ENCODE measurements at places on chromosomes 11 and 22.

- DNase-seq: no peak
These were observed 14.0 kb upstream of the GDPD5 start for GRCh38 chr11:75539459-75540334.

GRCh38 chr11:104650234-104650633 lies 248.0 kb downstream of the CASP12 start:
- DNase-seq: no peak

GRCh38 chr11:120344302-120345004 lies 8.2 kb downstream of the ARHGEF12 start:
- peak; percentile 90 for DNase-seq

GRCh38 chr11:87662287-87662686 lies 513.0 kb downstream of the RAB38 start:
- no peak for DNase-seq

GRCh38 chr11:57283231-57283990 lies 41.3 kb downstream of the TNKS1BP1 start:
- DNase-seq: no peak

GRCh38 chr22:17243524-17243923 lies 24.3 kb upstream of the ADA2 start:
- peak; percentile 68 for DNase-seq

DNA sequence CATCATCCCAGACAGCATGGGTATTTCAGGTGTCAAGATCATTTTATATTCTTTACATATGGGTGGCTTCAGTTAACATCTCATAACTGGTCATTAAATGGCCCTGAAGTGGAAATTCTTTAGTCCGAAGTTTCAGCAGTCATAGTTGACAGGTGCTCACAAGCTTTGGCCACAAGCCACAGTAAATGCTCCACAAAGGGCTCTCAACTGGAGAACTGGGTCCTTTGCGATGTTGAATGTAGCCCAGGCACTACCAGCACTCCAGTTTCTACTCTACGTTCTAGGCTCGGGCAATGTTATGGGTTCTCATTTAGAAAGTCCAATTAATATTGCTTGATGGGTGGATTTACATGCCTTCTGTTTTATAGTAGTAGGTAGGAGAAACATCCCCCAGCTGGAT lies 206.3 kb downstream of the CWF19L2 start:
- DNase-seq: no peak

DNA sequence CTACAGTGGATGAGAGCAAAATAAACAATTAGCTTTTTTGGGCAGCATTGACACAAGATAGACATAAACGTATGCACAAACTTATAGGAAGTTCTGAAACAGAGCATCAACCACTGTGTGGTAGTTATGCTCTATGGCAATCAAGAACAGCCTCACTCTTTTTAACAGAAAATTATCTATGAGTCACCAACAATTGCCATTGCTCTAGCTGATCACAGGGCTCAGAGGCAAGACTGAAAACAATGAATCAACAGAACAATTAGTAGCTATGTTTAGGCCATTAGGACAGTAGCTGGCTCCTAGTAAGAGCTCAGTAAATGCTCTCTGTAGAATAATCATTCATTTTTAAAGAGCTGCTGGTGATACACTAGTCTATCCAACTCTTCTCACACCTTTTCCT lies 34.9 kb upstream of the PICALM start:
- DNase-seq: no peak

- DNase-seq: no peak
These were observed 65.6 kb upstream of the SPON1 start for GRCh38 chr11:13896981-13897353.

DNA sequence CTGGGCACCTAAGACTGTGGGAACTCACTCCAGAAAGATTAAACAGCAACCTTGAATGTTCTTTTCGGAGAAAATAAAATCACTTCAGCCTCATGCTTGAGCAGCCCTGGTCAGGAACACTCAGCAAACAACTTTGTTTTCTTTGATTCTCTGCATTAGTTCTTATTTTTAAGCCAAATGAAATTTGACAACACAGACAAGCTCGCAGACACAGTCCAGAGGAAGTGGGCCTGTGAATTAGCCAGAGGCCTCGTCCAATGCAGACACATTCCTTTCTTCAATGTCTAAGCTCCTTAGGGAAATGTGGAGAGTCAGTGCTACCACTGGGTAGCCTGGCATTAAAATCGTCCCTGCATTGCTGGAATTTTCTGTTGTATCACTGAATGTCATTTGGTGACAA lies 62.9 kb upstream of the CSNK2A3 start:
- no peak for DNase-seq

- DNase-seq: no peak
These were observed 53.4 kb upstream of the CCND1 start for GRCh38 chr11:69587454-69588090.

DNA sequence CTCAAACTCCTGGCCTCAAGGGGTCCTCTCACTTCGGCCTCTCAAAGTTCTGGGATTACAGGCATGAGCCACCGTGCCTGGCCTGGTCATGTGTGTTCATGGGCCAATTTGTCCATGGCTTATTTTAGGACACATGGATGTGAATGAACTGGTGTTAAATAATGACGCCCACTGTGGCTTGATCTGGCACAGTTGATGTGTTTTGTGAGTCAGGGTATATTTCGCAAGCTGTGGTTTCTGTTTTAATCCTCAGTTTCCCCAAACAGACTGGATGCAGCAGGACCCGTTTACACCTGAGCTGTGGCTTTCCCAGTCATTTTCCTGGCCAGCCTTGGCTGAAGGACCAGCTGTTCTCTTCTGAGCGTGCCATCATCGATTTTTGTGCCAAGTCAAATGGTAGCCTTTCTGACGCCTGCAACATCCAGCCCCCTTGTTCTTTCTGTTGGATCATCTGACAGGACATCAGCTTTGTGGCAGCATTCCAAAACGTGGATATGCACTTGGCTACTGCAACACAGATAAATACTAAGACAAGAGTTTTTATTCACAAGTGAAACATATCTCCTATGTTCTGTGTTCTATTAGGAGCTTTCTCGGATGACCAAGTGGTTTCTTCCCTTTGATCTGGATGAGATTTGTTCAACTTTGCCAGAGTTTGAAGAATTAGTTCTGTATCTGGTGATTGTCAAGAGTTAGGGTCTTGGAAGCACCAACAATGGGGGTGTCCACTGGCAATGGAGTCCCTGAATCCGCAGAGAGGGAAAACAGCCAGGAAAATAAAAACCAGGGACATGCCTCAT lies 40.0 kb upstream of the SEPTIN5 start:
- no peak for DNase-seq

- no peak for DNase-seq
These were observed 81.2 kb downstream of the GUCY1A2 start for GRCh38 chr11:106937111-106937510.

GRCh38 chr11:9132203-9132878 lies 40.9 kb upstream of the SCUBE2 start:
- no peak for DNase-seq

- no peak for DNase-seq
These were observed 10.9 kb downstream of the TCIRG1 start for GRCh38 chr11:68049509-68050370.

GRCh38 chr22:39087881-39088684 lies 9.0 kb upstream of the APOBEC3H start:
- peak; percentile 38 for DNase-seq

- peak; percentile 16 for DNase-seq
These were observed 801 bp downstream of the SESN3 start for GRCh38 chr11:95229993-95230809.

- no peak for DNase-seq
These were observed 15.5 kb upstream of the MS4A12 start for GRCh38 chr11:60477035-60477445.

DNA sequence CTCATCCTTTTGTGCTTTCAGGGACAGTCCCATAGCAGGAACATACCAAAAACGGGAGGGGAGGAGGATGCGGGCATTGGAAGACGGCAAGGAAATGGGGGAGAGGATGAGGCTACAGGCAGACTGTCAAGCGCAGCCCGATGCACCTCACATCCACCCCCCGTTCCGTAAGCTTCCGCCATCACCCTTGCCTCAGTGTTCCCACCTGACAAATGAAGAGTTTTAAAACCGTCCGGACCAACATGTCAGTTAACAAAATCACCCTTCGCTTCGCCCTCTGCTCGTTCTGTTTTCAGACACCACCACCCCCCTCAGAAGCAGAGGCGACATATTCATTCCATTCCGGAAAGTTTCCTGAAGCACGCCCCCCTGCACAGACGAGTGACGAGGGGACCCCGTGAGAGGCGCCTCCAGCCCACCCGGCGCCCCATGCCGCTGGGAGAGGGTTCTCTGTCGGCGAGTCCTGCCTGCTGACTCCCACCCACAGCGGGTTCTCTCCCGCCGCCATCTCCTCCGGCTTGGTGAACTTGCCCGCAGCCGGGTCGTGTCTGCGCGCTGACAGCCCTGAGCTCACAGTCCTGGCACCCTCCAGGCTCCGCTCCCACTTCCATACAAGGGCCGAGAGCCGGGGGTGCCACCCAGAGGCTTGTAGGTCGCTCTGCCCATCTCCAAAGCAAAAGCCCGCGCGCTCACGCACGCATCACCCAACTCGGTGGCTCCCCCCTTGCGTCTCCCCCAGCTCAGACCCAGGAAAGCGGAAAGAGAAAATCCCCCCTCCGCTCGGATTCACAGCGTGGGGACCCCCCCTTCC lies 1.5 kb downstream of the IGSF9B start:
- peak; percentile 43 for DNase-seq

GRCh38 chr22:22422629-22423112 lies 85.9 kb downstream of the ZNF280B start:
- DNase-seq: peak; percentile 67

DNA sequence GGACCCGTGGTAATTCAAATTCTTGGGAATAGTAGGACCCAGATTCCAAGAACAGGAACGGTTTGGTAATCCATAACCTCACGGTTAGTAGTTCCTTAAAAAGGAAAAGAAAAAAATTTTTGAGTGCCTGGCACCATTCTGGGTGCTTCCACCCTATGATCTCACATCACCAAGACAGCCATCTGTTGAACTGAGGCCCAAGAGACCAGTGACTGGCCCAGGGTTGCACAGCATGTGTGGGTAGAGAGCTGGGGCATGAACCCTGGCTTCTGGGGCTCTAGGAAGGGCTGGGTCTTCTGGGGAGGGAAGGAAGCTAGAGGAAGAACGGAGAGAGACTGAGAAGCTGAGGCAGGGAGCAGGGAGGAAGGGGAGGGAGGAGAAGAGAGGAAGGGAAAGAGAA lies 4.7 kb upstream of the SPI1 start:
- DNase-seq: no peak

- no peak for DNase-seq
These were observed 49.8 kb upstream of the BLID start for GRCh38 chr11:122165607-122166371.

GRCh38 chr11:130578738-130579368 lies 130.4 kb downstream of the ADAMTS15 start:
- no peak for DNase-seq

All from activated CD4-positive, alpha-beta T cell treated with anti-CD3 and anti-CD28 coated beads, Interleukin-2, amount 50 U/mL, for 16 hours (primary cell).